ENCODE measurements at places on chromosomes 11 and 22.

DNA sequence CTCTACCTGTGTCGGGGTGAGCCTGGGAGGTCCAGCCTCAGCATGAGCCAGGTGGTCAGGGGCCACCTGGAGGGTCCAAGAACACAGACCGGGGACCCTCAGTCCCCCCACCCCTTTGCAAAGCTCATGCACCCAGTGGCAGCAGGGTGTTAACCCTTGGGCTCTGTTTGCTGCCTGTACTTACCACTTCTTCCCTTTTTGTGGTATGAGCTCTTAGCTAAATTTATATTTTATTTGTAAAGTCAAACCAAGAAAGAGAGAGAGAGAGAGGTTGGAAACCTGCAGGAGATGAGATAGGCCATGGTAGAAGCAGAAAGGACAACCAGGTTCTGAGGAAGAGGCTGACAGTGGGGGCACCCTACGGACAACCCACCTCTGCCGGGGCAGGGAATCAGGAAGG lies 29.9 kb downstream of the IL10RA start:
- DNase-seq: no peak

DNA sequence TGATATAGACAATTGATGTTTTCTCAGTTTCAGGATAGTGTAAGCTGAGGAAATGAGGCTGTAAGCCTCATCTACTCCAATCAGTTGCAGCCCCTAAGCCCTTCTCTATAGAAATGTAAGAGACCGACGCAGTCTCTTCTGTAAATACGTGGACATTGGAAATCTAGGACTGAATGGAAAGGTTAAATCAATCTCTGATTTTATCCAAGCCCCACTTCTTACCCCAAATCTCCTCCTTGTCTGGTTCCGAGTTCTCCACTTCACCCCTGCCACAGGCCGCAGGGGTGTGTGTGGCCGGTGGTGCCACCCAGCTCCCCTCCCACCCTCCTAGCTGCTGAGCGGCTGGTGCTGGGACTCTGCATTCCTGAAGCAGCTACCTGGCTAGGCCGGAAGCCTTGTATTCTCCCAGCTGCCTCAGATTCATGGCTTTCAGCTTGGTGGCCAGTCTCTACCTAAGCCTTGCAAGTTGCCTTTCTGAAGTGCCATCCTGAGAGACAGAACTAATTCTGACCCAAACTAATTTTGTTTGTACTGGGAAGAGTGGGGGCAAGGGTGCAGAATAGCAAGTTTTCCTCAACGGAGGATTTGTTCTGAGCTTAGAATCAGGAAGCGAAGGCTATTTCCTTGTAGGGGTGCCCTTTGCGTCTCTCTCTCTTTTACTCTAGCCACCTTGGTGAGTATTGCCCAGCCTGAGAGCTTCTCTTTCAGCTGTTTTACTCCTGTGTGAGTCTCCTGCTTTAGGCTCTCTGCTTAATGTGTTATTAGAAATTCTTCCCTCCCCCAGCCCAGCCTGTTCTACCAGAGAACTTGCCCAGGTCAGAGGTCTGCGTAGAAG lies 749 bp downstream of the VWA5A start:
- no peak for DNase-seq

DNA sequence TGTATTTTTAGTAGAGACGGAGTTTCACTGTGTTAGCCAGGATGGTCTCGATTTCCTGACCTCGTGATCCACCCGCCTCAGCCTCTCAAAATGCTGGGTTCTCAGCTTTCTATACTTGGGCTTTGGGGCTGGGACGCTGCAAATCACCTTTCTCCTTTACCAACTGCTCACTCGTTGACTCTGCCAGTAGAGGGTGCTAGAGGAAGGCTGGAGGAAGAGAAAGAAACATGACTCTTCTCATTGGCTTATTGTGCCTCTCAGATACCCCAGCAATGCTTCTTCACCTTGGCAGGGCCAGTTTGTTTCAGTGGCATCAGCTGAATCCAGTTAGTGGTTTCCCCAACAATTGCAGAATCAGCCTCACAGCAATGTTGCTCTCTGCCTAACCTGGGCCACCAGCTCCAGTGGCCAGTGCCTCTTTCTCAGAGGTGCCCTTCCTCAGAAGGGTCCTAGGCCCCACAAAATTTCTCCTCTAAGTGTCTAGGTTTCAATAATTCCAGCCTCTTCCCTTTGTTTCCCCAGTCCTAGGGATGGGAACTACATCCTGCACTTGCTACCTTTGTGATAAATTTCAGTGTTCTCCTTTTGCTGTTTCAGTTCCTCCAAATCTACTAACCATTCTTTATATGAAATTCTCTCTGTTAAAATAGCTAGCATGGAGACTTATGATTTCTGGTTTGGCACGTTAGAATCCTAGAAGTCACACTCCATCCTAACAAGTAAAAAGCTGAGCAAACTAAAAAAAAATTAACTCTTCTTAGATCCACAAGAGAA lies 71.5 kb upstream of the VSTM5 start:
- no peak for DNase-seq

- DNase-seq: no peak
Observed at GRCh38 chr11:14908214-14908880, 16.3 kb upstream of the CYP2R1 start.

All from stimulated activated CD8-positive, alpha-beta memory T cell treated with anti-CD3 and anti-CD28 coated beads, Interleukin-4, amount 100 ng/mL, for 24 hours (primary cell).